ENCODE measurements at places on chromosomes 1 and 21. TPM values are rescaled to one million over a fixed set of nuclear protein-coding genes. Genes with fewer than 3 reads are reported as not detected.
A peak's percentile ranks its signal among the peaks of the same experiment; 100 is the strongest.

DNA sequence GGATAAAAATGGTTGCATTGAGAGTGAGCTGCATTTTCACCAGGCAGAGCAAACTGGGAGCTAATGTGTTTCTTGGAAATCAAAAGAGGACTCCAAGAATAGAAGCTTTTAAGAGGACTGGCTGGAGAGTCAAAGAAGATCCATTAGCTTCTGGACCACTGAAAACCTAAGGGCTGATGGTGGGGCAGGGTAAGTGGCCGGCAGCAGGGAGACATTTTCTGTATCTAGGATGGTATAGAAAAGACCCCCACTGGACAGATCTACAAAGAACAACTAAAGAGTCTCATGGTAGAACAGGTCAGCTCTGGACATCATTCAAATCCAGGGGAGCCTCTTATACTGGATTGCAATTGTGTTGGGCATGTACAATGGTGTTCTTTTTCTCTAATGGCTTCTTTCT lies 262.3 kb downstream of the PTGER3 start:
- H3K27ac ChIP-seq = no peak overlapping the region
- no peaks in the 10 kb centered on the region for H3K4me1 ChIP-seq
- H3K4me3 ChIP-seq = no peak overlapping the region

GRCh38 chr1:154772606-154773506 lies 97.2 kb downstream of the KCNN3 start:
- no peaks in the 10 kb centered on the region for H3K36me3 ChIP-seq
- peak; percentile 42 for DNase-seq
- no peak overlapping the region for H3K4me3 ChIP-seq
- H3K4me1 ChIP-seq = peaks cover 34% of the 10 kb centered on the region
- no peaks in the 10 kb centered on the region for H3K27me3 ChIP-seq
- H3K27ac ChIP-seq = no peak overlapping the region

DNA sequence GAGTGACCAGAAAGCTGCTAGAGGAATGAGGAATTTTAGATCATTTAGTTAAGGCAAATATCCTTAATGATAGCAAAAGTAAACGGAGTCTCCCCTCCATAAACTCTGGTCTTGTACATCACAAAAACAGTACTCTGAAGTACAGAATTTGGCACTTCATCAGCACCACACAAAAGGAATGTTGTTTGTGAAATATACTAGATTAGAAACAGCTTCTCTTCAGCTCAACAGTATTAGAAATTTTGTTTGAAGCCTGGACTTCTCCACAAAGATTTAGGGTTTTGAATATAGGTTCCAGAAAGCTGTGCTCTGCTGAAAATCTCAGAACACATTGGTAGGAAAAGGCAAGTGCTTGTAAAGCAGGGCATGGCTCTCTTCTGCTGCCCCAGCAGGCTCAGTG lies 135.1 kb upstream of the PTGFR start:
- no peak for DNase-seq
- H3K27me3 ChIP-seq = no peaks in the 10 kb centered on the region
- H3K4me1 ChIP-seq = no peaks in the 10 kb centered on the region
- H3K4me3 ChIP-seq = no peak overlapping the region
- H3K36me3 ChIP-seq = no peaks in the 10 kb centered on the region
- H3K27ac ChIP-seq = no peak overlapping the region

DNA sequence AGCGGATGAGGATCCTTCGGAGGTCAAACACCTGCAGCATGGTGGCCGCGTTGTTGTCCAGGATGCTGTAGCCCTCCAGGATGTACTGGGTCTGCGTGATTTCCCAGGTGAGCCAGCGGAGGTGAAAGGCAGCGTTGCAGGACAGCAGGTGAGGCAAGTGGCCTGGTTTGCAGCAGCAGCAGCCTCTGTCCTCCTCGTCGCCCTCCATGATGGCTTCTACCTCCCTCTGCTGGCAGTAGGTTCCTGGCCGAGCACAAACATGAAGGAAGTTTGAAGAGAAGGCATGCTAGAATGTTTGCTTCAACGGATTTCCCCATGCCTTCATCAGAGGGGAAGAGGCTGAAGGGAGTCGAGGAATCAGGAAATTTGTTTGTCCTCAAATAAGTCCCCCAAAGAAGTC lies 74.7 kb downstream of the NTPCR start:
- no peaks in the 10 kb centered on the region for H3K27me3 ChIP-seq
- DNase-seq = peak; percentile 1
- H3K4me3 ChIP-seq = no peak overlapping the region
- H3K27ac ChIP-seq = no peak overlapping the region
- no peaks in the 10 kb centered on the region for H3K4me1 ChIP-seq
- H3K36me3 ChIP-seq = no peaks in the 10 kb centered on the region

DNA sequence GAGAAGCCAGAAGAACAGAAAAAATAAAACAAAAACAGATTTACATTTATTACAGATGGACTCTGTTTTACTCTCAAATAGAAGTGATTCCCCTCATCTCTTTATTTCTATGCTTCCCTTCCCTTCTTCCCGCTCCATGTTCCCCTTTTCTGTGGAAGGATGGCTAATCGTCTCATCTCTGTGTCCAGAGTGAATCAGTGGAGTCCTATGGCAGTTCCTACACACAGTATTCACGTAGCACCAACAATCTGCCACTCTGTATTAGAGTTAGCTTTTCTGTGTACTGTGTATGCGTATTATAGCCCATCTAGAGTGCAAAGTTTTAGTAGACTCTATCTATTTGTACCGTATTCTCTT lies 6.8 kb upstream of the ERO1B start:
- H3K4me3 ChIP-seq = no peak overlapping the region
- no peak for DNase-seq
- H3K4me1 ChIP-seq = peaks cover 20% of the 10 kb centered on the region
- H3K36me3 ChIP-seq = peaks cover 2% of the 10 kb centered on the region

DNA sequence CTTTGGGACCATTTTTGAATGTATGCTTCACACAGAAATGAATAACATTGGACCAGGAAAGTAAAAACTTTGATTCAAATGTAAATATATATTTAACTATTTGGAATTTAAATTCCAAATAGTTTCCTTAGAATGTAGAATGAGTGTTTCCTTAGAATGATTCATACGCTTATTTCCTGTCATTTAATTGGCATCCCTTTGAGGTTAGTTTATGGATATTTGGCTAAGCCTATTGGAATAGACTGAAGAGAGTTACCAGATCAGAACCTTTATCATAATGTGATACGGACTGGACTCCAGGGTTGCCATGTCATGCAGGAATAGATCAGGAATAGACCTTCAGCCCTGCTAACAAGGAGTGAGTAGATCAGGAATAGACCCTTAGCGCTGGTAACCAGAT lies 133.1 kb downstream of the TNNI3K start:
- H3K4me3 ChIP-seq = no peak overlapping the region
- no peak for DNase-seq
- H3K36me3 ChIP-seq = no peaks in the 10 kb centered on the region
- no peak overlapping the region for H3K27ac ChIP-seq
- no peaks in the 10 kb centered on the region for H3K4me1 ChIP-seq

- H3K4me1 ChIP-seq = no peaks in the 10 kb centered on the region
- H3K27me3 ChIP-seq = no peaks in the 10 kb centered on the region
- H3K4me3 ChIP-seq = no peak overlapping the region
Measured at GRCh38 chr1:17075470-17076255, 21.8 kb upstream of the SDHB start.

Gene CFHR4
- total RNA-seq = not detected
